ENCODE measurements at places on chromosomes 11 and 22.

GRCh38 chr11:19107125-19107524 lies 9.8 kb upstream of the ZDHHC13 start:
- DNase-seq: no peak

DNA sequence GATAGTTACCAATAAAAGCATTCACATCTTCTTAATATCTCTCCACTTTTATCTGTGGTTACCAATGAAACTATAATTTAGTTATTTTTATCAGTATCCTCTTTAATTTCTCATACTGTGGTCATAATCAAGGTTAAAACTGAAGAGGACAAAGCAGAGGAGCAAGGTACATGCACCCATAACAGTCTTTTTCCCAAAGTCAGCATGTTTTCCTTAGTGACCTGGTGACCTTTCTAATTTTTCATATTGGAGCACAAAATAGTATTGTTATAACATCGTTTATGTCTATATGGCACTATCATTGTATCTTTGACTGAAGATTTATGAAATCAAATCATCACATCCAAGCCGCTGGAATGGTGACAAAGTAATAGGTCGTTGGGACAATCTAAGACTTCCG lies 51.5 kb upstream of the CHORDC1 start:
- DNase-seq: no peak

DNA sequence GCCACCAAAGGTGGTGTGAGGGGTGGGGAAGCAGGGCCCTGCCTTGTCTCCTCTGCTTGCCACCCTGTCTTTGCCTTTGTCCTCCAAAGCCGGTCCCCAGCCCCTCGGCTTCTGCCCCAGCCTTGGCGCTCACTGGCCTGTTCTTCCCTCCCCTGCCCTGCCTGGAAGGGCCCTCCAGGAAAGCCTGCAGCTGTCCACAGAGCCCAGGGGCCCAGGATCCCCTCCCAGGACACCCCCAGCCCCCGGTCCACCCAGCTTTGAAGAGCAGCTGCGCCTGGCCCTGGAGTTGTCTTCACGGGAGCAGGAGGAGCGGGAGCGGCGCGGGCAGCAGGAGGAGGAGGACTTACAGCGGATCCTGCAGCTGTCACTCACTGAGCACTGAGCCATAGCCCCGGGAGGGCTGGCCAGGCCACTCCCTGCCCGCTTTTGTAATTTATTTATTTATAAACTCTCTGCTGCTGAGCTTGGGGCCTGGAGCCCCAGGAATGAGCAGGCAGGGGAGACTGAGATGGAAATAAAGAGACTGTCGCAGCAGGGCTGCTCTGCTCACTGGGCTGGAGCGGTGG lies 1.3 kb upstream of the SSH3 start:
- no peak for DNase-seq

GRCh38 chr22:27437570-27437969 lies 364.0 kb downstream of the MN1 start:
- no peak for DNase-seq

GRCh38 chr11:120024046-120024445 lies 113.9 kb downstream of the TRIM29 start:
- DNase-seq: no peak

- DNase-seq: no peak
These were observed 38.1 kb upstream of the CARD18 start for GRCh38 chr11:105177658-105178057.

GRCh38 chr11:44326615-44327475 lies 16.9 kb upstream of the ALX4 start:
- DNase-seq: no peak

DNA sequence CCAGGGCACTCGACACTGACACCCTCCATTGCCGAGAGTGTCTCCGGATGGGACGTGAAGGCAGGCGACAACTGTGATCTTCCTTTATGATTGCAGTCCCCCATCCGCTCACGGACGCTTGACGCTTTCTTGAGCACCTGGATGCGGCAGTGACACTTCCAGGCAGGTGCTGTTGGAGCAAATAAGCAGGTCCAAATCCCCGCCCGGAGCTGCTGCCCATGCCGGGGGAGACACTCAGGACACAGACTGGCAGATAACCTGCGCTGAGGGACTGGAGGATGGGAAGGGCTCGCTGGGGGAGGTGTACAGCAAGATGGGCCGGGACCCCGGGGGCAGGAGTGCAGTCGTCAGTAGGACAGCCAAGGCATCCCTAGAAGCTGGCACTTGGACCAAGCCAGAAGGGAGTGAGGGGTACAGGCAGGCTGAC lies 1403.5 kb downstream of the BRD1 start:
- no peak for DNase-seq
